ENCODE measurements at places on chromosomes 1 and 21. TPM values are rescaled to one million over a fixed set of nuclear protein-coding genes. Genes with fewer than 3 reads are reported as not detected.

Gene CCNL2
- total RNA-seq = 79.0 TPM

- H3K27me3 ChIP-seq = no peaks in the 10 kb centered on the region
- no peak overlapping the region for H3K4me3 ChIP-seq
- peaks cover 16% of the 10 kb centered on the region for H3K4me1 ChIP-seq
- no peak overlapping the region for H3K27ac ChIP-seq
- H3K36me3 ChIP-seq = no peaks in the 10 kb centered on the region
- no peak for DNase-seq
These were observed 70.1 kb upstream of the LRRC7 start for GRCh38 chr1:69497441-69498221.

DNA sequence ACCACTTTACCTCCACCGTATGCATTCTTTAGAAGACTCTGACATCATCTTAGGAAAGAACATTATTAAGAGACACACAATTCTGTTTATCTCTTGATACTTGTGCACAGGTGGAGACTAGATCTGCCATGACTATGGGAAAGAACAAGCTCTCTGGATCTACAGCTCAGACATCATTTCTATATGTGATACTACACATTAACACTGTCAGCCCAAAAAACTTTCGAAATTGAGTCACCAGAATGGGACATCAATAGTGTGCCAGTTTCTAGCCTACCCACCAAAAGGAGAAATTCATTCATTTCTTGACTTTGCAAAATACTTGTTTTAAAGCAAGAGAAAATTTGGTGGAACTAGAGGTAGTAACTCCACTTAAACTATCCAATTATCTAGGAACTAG lies 6.0 kb upstream of the EVI5 start:
- no peaks in the 10 kb centered on the region for H3K4me1 ChIP-seq
- no peak for DNase-seq
- no peaks in the 10 kb centered on the region for H3K36me3 ChIP-seq
- no peaks in the 10 kb centered on the region for H3K27me3 ChIP-seq
- no peak overlapping the region for H3K27ac ChIP-seq
- no peak overlapping the region for H3K4me3 ChIP-seq

- no peaks in the 10 kb centered on the region for H3K27me3 ChIP-seq
- no peak overlapping the region for H3K27ac ChIP-seq
- H3K4me3 ChIP-seq = no peak overlapping the region
- peaks cover 54% of the 10 kb centered on the region for H3K4me1 ChIP-seq
These were observed 45.8 kb downstream of the ATP6V1G3 start for GRCh38 chr1:198494658-198495103.

DNA sequence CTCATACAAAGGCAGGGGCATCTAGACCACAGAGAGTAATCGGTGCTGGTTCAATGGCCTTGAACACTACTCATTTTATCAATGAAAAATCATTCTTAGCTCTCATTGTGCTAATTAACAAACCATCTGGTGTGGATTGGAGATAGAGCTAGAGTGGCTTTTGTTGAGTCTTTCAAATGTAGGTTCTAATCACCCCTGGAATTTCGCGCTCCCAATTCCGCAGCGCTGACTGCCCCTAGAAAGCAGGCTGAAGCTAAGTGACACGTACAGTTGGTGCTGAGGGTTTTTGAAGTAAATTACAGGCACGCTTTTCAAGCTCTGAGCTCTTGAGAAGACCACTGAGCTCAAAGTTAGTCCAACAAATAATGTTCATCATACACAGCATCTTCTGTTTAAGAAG lies 31.2 kb upstream of the CA6 start:
- no peak for DNase-seq
- no peak overlapping the region for H3K4me3 ChIP-seq
- no peak overlapping the region for H3K27ac ChIP-seq
- no peaks in the 10 kb centered on the region for H3K4me1 ChIP-seq
- H3K36me3 ChIP-seq = no peaks in the 10 kb centered on the region

Gene CD55
- 59.5 TPM for total RNA-seq

DNA sequence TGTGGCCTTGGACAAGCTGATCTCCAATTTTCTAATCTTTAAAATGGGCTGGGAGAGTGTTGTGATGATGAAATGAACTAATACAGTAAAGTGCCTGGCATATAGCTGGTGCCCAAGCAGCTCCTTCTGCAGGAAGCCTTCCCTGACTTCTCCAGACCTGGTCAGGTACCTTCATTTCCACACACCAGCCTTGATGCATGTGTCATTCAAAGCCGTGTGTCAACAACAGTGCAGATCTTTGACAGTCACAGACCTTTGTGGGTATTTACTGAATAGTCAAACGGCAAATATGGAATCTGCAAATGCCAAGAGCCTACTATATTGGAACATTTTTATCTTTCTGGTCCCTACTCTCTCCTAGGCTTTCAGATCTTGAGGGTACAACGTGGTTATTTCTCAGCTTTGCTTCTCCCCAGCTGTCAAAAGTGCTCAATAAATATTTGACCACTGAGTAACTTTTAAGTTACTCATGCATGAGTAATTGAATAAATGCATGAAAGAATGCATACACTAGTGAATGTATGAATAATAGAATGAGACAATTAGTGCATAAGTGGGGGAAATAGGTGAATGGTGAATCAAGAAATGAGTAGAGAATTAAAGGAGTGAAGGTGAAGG lies 75.4 kb downstream of the MDM4 start:
- peak; percentile 59 for DNase-seq
- H3K4me3 ChIP-seq = no peak overlapping the region
- H3K36me3 ChIP-seq = no peaks in the 10 kb centered on the region
- peaks cover 19% of the 10 kb centered on the region for H3K4me1 ChIP-seq
- no peak overlapping the region for H3K27ac ChIP-seq

- H3K27ac ChIP-seq = no peak overlapping the region
- H3K27me3 ChIP-seq = no peaks in the 10 kb centered on the region
- H3K4me1 ChIP-seq = no peaks in the 10 kb centered on the region
These were observed 3.7 kb downstream of the RGSL1 start for GRCh38 chr1:182453631-182454030.

DNA sequence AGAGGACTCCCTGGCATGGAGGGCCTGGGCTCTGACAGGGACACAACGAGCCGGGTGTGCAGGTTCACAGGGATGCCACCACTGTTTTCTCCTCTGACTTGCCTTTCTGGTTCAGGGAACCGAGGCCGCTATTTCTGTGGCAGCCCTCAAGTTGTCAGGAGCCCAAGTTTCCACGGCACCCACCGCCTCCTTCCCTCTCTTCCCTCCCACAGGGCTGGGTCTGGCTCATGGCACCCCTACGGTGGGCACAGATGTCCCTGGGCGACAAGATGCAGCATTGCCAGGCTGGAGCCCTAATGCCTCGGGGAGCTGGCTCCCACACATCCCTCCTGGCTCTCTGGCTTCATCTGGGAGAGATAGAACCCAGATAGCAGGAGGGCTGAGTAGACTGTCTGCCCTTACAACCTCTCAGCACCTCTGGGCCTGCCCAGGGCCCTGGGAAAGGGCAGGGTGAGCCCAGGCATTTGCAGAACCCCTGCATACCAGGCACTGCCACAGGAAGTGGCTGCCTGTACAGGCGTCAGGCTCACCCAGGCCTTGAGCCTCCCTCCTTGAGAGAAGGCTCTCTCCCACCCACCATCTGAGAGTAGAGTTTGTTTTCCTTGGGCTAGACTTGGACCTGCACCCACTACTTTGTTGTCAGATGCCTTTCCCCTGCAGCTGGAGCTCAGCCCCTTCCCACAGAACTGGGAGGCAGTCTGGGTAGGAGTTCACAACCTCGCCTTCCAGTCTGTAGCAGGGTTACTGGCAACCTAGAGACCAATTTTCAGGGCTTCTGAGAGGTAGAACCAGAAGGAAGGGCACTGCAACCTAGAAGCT lies 20.5 kb downstream of the KCNC4 start:
- no peak overlapping the region for H3K4me3 ChIP-seq
- H3K36me3 ChIP-seq = no peaks in the 10 kb centered on the region
- no peak overlapping the region for H3K27ac ChIP-seq
- DNase-seq = no peak

Gene ANKRD34A
- total RNA-seq = 0.13 TPM

- no peak overlapping the region for H3K27ac ChIP-seq
- no peaks in the 10 kb centered on the region for H3K27me3 ChIP-seq
- H3K4me1 ChIP-seq = peaks cover 14% of the 10 kb centered on the region
- H3K4me3 ChIP-seq = no peak overlapping the region
- no peak for DNase-seq
These were observed 135.8 kb upstream of the COL6A1 start for GRCh38 chr21:45845770-45846090.

GRCh38 chr21:32331444-32332305 lies 33.0 kb downstream of the MRAP start:
- H3K4me1 ChIP-seq = no peaks in the 10 kb centered on the region
- no peaks in the 10 kb centered on the region for H3K27me3 ChIP-seq
- no peak overlapping the region for H3K4me3 ChIP-seq
- H3K27ac ChIP-seq = no peak overlapping the region

DNA sequence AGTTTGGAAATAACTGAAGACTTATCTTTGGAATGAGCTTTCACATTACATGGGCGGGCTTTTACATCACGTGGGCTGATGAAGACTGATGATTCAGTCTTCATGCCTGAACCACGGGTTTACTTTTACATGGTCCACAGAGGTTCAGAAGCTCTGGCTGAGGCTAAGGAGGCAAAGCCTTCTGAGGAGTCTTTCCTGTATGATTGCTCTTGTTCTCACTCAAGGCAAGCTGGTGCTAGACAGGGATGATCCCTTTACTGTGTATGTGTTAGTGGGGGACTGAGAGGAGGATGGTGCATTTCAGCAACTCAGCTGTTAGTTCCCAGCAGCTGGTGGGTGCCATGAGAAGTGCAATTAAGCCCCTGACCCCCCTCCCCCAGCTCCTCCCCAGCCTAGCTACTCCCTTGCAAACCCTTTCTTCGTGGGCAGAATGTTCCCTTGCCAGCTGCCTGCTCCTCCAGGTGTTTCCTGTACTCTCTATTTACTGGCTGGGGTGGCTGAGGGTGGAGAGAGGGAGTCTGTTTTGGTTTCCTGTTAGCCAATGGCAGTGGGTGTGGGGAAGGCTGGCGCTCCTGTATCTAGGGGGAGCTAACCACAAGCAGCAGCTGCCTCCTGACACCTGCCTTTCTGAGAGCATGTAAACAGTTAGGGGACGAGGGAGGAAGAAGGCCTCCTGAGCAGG lies 15.4 kb downstream of the BTG2 start:
- DNase-seq = no peak
- H3K36me3 ChIP-seq = no peaks in the 10 kb centered on the region
- no peak overlapping the region for H3K27ac ChIP-seq
- H3K4me3 ChIP-seq = no peak overlapping the region
- peaks cover 8% of the 10 kb centered on the region for H3K27me3 ChIP-seq

DNA sequence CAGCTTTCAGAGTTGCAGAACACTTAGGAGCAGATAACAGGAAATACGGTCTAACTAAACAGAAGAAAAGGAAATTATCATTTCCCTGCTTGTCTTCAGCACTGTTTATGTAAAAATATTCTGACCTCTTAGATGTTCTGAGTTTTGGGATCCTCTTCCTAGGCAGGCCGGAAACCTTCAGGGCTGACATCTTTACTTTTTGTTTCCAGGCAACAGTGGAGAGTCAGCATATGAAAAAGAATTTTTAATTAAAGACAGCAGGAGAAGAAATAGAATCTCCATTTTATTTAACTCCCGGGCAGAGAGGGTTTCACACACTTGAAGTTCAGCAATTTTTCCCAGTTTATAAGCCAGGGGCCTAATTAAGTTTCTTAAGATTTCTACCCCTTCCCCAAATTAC lies 5.1 kb upstream of the RIPPLY3 start:
- no peak overlapping the region for H3K4me3 ChIP-seq
- H3K27me3 ChIP-seq = no peaks in the 10 kb centered on the region
- no peak overlapping the region for H3K27ac ChIP-seq
- no peak for DNase-seq
- no peaks in the 10 kb centered on the region for H3K4me1 ChIP-seq

Gene TMPRSS15
- not detected for total RNA-seq

Gene FCGR3A
- total RNA-seq = not detected
